Stimulated activated CD4-positive, alpha-beta T cell treated with anti-CD3 and anti-CD28 coated beads, Interleukin-12 subunit alpha, Interleukin-12 subunit beta, amount 100 ng/mL, for 24 hours (primary cell): ENCODE measurements at places on chromosomes 7 and 10.

GRCh38 chr7:56091591-56091990, 1.2 kb downstream of the PHKG1 start:
- no peak for DNase-seq

- no peak for DNase-seq
These were observed 11.9 kb downstream of the SFRP5 start for GRCh38 chr10:97759946-97760345.

GRCh38 chr7:36599645-36600313, 124.5 kb downstream of the AOAH start:
- no peak for DNase-seq

DNA sequence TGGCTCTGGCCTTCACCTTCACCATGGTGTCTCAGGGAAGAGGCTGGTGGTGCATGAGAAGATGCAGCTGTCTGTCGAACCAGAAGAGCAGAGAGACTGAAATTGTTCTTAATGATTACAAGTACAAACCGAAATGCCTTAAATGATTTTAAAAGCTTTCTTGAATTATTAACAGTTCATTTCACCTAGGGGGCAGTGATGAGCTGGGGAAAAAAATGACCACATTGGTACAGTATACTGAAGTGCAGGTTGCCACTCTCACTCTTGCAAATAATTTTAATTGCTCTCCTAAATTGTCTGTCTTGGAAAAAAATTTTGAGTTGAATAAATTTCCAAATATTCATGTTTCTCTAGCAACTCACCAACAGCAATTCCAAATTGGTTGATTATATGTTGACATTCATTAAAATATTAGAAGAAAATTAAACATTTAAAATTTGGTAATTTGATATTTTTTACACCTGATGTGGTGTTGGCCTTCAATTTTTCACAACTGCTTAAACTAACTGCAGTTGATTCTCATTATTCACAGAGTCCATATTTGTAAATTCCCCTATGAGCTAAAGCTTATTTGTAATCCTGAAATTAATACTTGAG, 692.6 kb downstream of the ZWINT start:
- no peak for DNase-seq

DNA sequence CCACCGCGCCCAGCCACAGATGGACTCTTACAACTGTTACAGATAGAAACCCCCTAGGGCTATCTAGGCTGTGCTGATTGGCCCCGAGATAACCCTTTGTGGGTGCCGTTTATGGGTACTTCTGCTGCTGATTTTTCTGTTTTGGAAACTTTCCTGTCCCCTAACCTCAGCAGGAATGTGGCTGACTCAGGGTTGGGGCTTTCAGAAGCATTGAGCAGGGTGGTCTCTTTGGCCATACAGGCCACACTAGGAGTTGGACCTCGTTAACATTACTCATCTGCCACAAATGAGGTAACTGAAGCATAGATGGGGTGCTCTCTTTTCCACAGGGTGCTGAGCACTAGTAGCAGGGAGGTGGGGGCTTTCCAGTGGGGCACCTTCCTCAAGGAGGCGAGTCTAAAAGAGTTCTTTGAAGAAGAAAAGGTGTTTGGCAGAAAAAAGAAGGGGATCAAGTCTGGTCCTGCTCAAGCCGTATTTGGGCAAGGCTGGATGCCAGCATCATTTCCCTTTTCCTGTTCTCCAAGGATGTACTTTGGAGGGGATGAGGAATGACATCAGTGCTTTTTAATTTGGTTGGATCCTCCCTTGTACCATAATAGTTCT, 6.4 kb downstream of the ZSCAN25 start:
- DNase-seq, result no peak

DNA sequence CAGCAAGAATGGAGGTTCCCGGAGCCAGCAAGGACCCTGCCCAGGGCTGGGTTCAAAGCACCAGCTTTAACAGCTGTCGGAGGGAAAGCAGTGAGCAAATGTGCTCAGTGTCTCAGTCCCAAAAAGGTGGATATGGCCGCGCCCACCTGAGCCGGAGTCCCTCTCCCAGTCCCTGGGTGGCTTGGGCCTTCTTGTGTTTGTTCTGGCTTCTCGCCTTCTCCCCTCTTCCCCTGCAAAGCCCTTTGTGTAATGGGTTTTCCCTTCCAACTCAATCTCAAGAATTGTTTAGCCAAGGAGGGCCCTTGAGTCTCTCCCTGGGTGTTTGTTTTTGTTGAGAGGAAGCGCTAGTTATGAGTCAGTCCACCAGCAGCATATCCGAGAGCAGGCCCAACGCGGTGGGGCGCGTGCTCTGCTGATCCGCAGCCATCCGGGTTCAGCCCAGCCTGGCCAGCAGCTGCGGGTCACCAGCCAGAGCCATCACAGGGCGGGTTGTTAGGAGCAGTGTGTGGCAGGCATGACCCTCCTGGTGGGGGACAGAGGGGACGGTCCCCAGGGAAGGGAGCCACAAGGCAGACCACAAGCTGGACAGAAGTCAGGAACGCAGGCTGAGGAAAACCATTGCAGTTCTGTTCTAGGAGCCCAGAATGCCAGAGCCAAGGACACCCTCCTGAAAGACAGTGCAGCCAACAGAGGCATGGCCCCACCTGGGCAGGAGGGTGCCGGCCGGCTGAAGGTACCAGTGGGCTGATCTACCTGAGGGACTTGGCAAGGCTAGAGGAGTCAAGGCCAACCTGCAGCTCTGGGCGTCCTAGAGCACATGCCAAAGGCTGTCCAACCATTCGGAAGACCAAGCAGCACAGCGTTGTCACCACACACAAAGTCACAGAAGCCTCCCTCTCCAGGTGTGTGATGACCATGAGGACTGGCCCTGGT, 21.3 kb downstream of the CALML3 start:
- DNase-seq, result no peak

DNA sequence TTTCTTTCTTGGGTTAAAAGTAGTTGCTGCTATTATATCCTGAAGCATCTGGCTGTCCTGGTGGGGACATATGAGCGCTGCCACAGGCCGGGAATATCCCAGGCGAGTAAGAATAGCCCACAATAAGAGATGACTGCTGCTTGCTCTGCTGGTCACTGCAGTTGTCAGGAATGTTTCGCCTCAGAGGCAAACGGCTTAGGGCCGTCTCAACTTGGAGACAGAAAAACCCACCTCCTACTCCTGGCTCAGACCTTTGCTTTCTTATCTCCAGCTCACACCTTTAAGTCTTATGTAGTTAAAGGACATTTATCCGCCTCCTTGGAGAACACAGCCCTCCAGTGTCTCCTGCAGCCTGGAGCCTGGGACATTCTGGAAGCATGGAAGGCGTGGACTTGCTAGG, at the start of gene GJD4:
TSS of gene GJD4 (plus strand) at position 151 of the 400 bp plus-strand sequence. CDS start at position 378, 227 bp downstream.
- DNase-seq, result no peak

- DNase-seq, result no peak
These were observed 3.9 kb downstream of the BBIP1 start for GRCh38 chr10:110915035-110915434.

DNA sequence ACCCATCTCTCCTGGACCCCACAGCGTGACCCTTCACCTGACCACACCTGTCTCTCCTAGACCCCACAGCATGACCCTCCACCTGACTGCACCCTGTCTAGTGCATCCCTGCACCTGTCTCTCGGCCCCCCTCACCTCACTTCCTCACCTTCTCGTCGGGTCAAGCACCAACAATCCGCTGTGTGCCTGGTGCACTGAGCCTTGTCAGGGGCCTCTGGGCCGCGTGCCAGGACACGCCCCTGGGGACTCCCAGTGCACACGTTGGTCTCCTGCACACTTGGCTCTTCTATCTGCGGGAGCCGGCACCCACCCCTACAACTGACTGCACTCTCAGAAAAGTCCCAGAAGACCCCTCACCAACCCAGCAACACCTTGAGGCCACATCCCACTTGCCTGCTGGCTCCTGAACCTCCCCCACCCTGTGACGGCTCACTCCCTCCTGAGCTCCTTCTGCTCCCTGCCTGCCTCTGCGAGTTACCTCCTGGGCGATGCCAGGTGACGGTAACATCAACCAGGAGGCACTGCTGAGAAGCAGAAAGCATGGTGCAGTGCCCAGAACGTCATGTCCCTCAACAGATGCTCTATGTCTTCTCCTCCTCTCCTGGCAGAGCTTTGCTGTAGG, 147.6 kb downstream of the DIP2C start:
- DNase-seq, result no peak

- no peak for DNase-seq
These were observed 567.2 kb downstream of the CCSER2 start for GRCh38 chr10:84895541-84895940.

GRCh38 chr10:131049016-131049415, 262.5 kb downstream of the TCERG1L start:
- no peak for DNase-seq

DNA sequence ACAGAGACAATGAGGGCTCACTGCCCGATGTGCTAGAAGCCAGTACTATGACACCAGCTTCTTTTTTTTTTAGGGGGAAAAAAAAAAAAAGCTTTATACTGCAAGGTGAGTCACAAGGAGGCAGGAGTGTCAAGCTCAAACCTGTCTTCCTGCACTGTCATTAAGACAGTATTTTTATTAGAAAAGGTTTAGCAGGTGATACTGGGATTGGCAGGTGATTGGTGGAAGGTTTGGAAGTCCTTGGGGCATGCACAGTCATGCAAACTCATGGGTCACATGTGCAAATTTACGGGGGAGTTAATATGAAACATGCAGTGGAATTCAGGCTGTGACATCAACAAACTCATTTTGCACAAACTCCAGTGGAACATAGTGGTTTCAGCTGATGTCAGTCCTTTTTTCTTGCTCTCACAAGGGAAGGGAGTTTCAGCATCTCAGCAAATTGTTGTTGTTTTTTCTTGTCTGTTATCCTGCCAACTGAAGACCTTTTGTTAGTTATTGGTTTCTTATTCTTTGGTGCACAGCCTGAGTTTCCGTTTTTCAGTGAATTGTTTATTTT, 530.6 kb downstream of the ANKRD7 start:
- no peak for DNase-seq

DNA sequence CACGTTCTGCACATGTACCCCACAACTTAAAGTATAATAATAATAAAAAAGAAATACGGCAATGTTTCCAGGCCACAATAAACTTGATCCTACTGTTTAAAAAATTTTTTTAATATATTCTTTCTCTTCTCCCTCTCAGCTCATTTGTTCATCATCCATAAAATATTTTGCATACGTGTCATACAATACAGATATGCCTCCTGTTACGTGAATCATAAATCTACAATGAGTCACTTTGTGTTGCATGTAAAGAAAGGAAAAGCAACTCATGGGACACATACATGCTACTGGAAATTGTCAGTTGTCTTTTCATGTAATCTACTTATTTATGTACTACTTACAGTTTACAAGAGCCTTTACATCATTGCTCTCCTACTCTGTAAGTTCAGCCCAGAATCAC, 1.1 kb upstream of the TECTB start:
- DNase-seq, result no peak

DNA sequence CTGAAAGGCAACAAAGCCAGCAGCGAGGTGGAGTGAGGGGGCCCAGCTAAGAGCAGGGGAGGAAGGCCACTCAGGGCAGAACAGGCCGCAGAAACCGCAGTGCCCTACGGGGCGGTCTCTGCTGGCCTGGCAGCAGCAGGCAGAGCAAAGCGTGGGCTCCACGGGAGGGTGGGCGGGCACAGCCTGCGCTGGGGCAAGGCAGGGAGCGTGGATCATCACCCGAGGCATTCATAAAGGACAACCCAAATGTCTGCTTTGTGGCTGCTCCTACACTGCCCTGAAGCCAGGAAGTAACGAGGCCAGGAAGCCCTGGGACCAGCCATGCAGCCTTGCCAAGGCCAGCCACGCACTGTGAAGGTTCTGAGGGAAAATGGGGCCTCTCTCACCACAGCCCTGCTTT, 127.5 kb downstream of the MAD1L1 start:
- no peak for DNase-seq

DNA sequence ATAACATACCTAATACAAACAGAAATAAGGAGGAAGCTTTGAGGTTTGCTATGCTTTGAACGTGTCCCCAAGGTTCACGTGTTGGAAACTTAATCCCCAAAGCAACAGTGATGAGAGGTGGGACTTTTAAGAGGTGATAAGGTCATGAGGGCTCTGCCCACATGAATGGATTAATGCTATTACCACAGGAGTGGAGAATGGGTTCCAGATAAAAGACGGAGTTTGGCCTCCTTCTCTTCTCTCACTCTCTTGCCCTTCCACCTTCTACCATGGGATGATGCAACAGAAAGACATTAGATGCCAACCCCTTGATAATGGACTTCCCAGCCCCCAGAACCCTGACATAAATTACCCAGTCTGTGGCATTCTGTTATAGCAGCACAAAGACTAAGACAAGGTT, 9.6 kb downstream of the ITGB1 start:
- DNase-seq, result no peak

- DNase-seq, result no peak
These were observed 17.2 kb upstream of the NME8 start for GRCh38 chr7:37831244-37831643.

- DNase-seq, result no peak
These were observed 15.6 kb downstream of the SEC31B start for GRCh38 chr10:100504096-100504495.

DNA sequence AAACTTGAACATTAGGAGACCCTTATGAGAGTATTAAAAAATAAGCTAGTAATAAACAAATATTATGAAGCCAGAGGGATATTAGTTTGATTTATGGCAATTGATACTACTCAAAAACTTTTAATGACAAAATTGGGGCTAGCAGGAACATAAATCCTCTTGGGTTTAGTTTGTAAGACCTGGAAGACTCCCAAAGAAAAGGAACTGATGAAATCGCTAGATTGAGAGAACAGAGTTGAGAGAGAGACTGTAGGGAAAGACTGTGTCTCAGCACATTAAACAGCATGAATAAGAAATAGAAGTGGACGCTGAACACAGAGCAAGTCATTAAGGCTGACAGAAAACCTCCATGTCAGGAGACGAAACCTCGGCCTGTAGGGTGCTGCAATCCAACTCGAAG, 56.4 kb downstream of the ICA1 start:
- no peak for DNase-seq

DNA sequence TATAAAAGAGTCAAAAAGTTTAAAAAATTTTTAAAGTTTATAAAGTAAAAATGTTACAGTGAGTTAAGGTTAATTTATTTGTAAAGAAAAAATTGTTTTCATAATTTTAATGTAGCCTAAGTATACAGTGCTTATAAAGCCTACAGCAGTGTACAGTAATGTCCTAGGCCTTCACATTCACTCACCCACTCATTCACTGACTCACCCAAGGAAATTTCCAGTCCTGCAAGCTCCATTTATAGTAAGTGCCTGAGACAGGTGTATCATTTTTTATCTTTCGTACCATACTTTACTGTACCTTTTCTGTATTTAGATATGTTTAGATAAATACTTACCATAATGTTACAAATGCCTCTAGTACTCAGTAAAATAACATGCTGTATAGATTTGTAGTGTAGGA, 269.7 kb upstream of the PHF14 start:
- no peak for DNase-seq

GRCh38 chr10:52864201-52865106, 91.9 kb upstream of the MBL2 start:
- no peak for DNase-seq

- no peak for DNase-seq
These were observed 223.5 kb downstream of the PLXNA4 start for GRCh38 chr7:132352800-132353199.

DNA sequence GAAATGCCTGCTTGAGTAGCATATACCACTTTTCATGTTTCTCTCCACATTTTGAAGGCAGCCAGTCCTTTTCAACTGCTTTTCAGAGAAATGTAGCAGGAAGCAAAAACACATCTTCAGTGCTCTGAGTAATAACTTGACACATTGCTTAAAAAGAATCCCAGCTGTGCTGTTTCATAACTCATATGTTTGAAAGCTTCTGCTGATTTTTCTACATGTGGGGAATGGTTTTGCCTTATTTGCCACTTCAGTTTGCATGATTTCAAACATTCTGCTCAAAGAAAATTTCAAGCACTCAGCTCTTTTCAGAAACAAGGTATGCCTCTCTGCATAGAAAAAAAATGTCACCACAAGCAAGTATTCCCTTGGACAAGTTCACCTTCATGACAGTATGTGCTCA, 732.8 kb downstream of the POM121L12 start:
- no peak for DNase-seq
